ENCODE measurements at places on chromosomes 11 and 22.

- DNase-seq = no peak
Measured at GRCh38 chr11:33375688-33376311, 118.6 kb downstream of the HIPK3 start.

DNA sequence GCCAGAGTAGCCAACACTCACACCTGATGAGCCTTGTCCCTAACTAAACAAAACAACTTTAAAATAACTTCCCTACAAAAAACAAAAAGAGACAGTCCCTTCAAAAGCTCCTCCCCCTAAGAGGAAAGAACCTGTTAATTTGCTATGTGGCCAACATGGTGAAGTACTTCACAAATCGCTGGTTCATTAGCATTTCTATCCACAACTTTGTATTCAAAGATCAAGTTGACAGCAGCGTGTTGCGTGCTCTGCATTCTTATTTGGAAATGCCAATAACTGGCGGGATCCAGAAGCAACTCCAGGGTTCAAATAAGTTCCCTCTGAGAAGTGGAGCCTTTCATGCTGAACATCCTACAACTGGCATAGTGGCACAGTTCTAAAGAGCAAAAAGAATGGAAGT is 48.6 kb downstream of the CADM1 start:
- DNase-seq = no peak

GRCh38 chr22:37188901-37189466 is 937 bp upstream of the C1QTNF6 start:
- no peak for DNase-seq

- no peak for DNase-seq
Measured at GRCh38 chr11:27861706-27862430, 161.6 kb upstream of the BDNF start.

- no peak for DNase-seq
Measured at GRCh38 chr22:26783885-26784284, 126.5 kb downstream of the MIAT start.

- no peak for DNase-seq
Measured at GRCh38 chr22:38850941-38851849, 7.4 kb upstream of the NPTXR start.

DNA sequence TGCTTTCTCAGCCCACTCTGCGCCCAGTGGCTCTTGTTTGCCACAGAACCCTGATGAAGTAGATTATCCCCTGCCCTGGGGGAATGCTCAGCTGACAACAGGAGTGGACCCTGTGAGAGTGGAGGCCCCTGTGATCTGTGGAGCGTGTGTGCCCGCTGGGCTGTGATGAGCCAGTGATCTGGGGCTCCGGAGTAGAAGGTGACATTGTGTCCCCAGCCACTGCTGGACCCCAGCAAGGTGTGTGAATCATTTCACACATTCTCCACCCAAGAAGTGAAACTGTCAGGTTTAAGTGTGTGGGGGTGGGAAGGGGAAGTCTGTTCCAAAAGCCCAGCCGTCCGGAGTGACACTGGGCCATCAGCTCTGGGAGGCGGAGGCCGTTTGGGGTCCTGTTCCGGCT is 33.1 kb upstream of the GRAMD4 start:
- no peak for DNase-seq

- no peak for DNase-seq
Measured at GRCh38 chr11:5547982-5548381, 358 bp downstream of the OR52H1 start.

DNA sequence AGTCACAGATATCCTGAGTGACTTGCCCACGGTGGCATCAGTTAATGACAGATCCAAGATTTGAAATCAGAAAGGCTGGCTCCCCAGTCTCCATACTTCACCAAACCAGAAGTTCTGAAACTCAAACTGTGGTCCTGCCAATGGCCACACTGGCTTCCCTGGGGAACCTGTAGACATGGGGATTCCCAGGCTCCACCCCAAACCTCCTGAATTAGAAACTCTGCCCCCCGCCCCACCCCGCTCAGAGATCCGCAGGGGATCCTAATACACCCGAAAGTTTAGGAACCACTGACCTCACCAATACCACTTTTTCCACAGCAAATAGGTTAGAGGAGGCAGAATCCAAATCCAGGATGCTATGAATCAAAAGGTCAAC is 15.3 kb downstream of the RTN4RL2 start:
- no peak for DNase-seq

GRCh38 chr11:101083335-101083734 is 46.3 kb downstream of the PGR start:
- DNase-seq = no peak

DNA sequence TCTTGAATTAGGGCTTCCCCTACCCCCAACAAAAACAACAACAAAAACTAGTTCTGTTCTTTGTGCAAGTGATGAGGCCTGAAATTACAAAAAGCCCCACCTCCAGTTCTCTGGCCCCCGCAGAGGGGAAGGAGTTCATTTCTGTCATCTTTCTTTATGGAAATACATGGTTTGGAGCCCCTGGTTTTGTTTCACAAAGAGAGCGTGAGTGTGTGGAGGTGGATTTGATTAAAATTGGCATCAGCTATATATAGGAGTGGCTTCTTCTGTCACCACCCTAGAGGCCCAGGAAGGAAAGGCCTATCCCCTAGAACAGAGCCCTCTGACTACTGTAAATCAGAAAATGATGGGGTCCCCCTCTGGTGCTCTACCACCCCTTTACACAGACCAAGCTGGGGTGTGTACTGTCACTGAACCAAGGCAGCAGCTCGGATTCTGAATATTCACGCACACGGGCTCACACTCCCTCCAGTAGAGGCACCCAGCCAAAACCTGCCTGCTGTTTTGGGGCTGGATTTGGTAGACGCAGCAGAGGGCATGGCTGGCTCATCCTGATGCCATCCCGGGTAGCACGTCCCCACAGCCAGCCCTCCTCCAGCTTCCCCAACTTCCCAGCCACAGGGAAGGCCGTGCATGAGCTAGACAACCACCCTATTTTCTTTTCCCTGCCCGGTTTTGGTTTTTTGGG is 19.4 kb downstream of the RCOR2 start:
- no peak for DNase-seq

DNA sequence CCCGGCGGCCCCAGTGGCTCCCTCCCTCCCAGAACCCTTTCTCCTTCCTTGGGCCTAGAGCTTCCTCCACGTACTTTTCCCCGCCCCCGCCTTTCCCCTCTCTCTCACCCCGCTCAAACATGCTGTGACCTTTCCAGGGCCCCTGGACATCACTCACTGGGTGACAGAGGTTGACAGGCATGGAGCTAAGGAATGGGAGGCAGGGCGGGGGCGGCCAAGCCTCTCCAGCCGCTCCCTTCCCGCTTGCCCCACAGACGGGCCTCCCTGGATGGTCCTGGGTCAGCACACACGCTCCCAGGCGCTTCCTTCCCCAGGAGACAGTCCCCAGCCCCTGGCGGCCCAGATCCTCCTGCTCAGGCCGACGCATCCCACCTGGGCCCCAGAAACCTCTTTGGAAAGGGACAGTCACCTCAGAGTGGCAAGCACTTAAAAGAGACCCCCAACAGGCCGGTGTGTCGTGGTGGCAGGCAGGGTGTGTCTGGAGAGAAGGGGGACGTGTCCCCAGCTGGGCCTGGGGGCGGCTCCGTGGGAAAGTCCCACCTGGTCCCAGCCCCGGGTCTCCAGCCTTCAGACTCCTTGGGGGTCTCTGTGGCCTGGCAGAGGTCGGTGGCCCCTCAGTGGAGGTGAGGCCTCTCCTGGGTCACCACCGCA is 8.8 kb downstream of the H19 start:
- no peak for DNase-seq

- DNase-seq = no peak
Measured at GRCh38 chr22:36833073-36833472, 16.2 kb upstream of the PVALB start.

DNA sequence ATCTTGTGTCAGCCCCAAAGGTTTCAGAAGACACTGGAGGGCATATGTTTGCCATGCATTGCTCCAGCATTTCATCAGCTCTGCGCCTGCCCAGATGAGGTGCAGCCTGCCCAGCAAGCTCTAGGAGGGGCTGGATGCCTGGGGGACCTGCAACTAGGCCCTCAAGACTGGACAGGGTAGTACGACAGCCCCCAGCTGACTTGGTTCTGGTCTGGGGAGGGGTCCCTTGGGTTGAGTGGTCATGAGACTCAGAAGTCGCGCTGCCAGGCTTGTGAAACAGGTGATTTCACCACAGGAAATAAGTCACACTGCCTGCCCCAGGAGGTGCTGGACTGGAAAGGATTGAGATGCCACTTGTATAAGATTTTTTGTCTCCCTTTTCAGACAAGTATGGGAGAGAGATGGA is 23.4 kb downstream of the TPBGL start:
- DNase-seq = no peak

GRCh38 chr11:89736566-89736965 is 26.5 kb downstream of the TRIM77 start:
- DNase-seq = no peak

GRCh38 chr11:92329646-92330045 is 105.0 kb downstream of the FAT3 start:
- DNase-seq = no peak

DNA sequence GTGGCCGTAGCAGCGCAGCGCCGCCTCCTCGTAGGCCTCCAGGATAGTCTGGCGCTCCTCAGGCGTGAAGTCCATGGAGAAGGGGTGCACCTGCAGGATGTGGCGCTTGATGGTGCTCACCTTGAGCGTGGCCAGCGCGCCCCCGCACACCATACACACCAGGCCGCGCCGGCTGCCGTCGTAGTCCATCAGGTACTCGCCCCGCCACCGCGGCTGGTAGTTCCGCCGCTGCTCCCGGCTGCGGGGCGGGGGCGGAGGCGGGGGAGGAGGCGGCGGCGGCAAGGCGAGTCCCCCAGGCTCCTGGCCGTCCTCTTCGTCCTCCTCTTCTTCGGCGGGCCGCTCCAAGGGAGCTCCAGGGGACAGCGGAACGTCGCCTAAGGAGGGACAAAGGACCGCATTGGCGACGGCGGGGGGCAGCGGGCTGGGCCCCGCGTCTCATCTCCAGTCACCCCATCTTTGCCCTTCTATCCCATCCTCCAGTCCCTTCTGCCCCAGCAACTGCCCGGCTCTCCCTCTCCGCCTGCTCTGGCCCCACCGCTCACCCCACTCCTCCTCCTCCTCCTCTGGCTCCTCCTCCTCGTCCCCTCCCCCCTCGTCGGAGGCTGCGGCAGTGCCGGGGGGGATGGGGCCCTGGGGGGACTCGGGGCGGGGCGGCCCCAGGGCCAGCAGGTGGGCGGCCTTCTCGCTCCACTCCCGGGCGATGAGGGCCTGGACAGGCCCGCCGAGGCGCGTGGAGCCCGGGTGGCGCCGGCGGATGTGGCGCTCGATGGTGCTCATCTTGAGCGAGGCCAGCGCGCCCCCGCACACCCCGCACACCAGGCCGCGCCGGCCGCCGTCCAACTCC is 4.9 kb downstream of the ZFTA start:
- no peak for DNase-seq

DNA sequence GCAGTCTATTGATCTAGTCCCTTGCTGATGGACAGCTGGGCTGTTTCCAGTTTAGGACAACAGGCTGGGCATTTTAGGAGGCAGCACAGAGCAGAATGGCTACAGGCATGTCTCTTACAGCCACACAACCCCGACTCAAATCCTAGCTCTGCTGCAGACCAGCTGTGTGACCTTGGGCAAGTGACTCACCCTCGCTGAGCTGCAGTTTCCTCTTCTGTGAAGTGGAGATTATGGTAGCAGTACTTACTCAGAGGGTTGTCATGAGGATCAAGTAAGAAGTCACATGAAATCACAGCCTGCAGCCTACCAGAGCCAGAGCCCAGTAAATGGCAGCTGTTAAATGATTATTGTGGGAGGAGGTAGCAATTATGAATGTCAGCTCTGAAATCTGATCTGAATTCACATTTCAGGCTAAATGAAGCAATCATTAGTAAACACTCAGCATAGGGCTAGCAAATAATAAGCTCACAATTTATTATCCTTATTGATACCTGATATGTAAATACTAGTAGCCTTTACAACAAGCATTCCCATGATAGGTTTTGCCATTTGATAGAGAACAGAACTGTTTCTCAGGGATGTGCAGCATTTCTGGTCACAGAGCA is 58.9 kb downstream of the MYEOV start:
- peak; percentile 34 for DNase-seq

DNA sequence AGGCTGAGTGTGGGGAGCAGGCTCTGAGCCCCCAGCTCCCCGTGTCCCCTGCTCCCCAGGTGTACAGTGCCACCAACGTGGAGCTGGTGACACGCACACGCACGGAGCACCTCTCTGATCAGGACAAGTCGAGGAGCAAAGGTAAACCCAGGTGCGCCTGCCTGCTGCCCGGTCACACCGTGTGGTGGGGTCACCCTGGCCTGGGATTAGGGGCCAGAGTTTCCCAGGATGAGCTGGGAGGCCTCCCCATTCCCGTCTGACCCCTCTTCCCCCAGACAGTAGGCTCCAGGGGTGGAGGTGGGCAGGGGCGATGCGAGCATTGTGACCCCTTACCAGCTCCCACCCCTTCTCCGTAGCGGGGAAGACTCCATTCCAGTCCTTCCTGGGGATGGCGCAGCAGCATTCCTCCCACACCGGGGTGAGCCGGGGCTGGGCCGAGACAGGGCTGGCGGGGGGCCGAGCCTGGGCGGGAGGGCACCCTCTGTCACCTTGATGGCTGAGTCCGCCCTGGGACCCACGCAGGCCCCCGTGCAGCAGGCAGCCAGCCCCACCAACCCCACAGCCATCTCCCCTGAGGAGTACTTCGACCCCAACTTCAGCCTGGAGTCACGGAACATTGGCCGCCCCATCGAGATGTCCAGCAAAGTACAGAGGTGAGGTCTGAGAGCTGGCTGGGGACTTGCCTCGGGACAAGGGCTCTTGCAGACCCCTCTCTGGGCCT is 3.7 kb upstream of the SSH3 start:
- no peak for DNase-seq

DNA sequence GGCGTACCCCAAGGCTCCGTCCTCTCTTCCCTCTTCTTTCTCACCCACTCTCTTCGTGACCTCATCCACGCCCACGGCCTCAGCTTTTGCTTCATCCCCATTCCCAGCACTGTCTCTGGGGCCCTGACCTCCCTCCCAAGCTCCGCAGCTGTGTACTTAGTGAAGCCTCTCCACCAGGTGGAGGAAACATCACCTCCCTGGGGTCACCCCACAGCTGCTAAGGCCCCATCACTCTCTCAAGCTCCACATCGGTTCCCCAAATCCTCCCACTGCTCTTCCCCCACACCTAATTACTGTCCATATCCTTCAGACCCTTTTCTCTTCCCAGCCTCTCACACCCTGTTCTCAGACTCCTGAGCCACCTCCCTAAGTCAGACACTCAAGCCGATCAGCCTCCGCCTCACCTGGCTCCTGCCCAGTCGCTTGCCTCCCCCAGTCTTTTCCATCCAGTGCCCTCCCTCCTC is 7.9 kb upstream of the SYT7 start:
- no peak for DNase-seq

DNA sequence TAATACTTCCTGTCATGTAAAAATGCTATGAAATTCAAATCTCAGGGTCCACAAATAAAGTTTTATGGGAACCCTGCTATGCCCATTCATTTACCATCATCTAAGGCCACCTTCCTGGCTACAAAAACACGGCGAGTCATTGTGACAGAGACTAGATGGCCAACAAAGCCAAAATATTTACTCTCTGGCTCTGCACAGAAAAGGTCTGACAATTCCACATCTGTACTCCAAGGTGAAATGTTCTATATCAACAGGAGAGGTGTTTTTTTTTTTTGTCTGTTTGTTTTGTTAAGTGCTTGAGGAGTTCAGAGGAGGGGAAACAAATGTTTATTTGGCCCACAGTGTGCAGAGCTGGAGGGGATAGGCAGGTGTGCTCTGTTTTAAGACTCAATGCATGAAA is 18.6 kb upstream of the TMA7B start:
- no peak for DNase-seq
